ENCODE measurements at places on chromosomes 7 and 10. TPM values are rescaled to one million over a fixed set of nuclear protein-coding genes. Genes with fewer than 3 reads are reported as not detected.
A peak's percentile ranks its signal among the peaks of the same experiment; 100 is the strongest.

DNA sequence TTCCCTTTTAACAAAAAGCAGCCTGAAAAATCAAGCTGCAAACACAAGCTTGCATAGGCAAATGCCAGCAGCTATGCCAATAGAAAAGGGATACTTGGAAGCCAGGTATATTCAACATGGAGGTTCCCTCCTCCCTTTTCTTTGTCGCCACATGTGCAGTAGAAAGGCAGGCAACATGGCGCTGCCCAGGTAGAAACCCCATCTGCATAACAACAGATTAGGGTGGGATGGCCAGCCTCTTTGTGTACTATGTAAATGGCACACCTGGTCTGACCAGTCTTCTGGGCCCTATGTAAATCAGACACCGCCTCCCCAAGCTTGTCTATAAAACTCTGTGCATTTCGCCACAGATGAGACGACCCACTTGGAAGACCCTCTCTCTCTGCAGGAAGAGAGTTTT lies 58.1 kb downstream of the CCDC3 start:
- no peak for DNase-seq

PDE6C gene
- not detected for total RNA-seq

GRCh38 chr10:15814565-15814964 lies 45.7 kb downstream of the MINDY3 start:
- DNase-seq: no peak

- DNase-seq: no peak
These were observed 47.8 kb downstream of the MGMT start for GRCh38 chr10:129514568-129515451.

DNA sequence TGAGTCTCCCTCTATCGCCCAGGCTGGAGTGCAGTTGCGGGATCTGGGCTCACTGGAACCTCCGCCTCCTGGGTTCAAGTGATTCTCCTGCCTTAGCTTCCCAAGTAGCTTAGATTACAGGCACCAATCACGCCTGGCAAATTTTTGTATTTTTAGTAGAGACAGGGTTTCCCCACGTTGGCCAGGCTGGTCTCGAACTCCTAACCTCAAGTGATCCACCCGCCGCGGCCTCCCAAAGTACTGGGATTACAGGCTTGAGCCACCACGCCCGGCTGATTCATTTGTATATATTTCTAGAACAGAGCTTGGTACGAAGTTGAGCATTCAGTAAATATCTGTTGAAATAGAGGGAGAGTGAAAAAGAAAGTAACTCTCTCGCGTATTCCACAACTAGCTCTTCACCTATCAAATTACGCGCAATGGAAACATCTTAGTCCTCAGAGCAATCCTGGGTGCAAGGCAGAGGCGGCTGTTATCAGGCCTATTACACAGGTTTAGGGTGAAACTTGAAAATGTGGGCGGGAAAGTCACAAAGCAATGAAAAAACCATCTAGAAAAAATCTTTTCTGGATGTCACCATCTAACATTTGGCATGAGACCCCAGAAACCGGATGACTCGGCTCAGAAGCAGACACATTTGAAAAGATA lies 707 bp upstream of the GHITM start:
- DNase-seq: no peak

HOXA4 gene
- 9.4 TPM for total RNA-seq

- no peak for DNase-seq
These were observed 36.8 kb upstream of the ANK3 start for GRCh38 chr10:60426425-60426824.

DNA sequence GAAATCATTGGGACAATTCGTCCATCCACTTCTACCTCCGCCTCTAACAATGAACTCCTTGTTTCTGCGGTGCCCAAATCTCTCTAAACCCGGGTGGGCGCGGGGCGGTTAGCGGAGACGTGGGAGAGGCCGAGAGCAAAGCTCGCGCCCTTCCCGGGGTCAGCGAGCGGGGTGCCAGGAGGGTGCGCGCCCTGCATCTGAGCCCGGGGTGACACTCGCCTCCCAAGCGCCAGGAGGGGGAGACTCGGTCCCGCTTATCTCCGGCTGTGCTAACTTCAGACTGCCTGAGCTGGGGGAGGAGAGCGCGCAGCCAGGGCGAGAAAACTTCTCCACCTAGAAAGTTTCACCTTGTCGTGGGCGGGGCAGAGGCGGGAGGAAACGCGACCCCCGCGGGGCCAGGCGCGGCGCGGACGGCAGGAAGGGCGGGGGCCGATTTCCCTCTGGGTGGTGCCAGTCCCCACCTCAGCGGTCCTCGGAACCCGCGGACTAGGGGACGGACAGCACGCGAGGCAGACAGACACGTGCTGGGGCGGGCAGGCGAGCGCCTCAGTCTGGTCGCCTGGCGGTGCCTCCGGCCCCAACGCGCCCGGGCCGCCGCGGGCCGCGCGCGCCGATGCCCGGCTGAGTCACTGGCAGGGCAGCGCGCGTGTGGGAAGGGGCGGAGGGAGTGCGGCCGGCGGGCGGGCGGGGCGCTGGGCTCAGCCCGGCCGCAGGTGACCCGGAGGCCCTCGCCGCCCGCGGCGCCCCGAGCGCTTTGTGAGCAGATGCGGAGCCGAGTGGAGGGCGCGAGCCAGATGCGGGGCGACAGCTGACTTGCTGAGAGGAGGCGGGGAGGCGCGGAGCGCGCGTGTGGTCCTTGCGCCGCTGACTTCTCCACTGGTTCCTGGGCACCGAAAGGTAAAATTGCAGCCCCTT lies at the start of gene MET:
MET (plus strand) TSS at position 516 of the 915 bp plus-strand sequence. CDS start 26,889 bp downstream, outside the sequence.
- DNase-seq: peak; percentile 81

DNA sequence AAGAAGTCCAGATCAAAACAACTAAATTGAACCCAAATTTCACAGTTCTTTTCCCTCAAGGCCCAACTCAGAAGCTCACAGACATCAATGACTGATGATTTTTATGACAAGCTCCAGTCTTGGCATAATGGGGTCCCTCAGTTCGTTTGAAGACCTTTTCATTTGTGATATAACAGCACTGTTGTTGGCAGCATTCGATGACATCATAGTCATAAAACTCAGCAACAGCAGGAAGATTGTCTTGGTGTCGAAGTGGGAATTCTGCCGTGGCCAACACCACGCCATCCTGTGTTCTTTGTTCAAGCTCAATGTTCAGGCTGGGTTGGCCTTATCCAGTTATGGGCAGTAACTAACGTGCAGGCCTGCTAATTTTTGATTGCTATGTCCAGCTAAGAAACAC lies 261.7 kb downstream of the C7orf25 start:
- no peak for DNase-seq

DNA sequence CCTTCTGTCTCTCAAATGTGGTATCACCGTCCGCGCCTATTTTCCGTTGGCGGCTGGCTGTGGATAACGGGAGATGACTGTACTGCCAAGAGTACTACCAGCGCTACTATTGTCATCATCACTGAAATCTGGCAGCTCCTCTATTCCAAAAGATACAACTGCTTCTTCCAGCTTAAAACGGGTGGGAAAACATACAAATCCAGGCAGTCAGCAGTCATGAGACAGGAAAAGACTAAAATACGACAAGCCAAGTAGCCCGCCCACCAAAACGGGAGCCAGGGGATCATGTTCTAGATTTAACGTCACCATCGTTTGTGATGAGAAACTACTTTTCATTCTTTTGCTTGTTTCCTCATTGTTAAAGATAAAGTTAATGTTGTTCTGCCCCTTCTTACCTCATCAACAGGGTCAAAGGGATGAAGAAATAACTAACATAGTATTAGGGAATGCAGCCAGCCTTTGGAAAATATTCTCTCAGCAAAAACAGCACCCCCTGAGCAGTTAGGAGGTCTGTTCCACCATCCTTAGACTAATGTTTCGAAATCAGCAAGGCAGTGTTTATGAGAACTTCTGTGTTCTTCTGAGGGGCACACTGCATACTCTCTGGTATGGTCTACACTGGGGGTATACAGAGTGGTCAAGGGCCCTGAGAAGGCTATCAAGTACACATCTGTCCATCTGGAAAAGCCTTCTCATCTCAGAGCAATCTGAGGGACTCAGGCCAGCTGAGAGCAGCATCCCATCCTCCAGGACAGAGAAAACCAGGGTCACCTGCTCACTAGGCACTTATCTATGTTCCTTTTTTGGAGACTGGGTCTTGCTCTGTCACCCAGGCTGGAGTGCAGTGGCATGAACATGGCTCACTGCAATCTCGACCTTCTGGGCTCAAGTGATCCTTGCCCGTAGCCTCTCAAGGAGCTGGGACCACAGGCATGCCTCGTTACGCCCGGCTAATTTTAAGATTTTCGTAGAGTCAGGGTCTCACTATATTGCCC lies 47.5 kb downstream of the GNA12 start:
- peak; percentile 51 for DNase-seq

DNA sequence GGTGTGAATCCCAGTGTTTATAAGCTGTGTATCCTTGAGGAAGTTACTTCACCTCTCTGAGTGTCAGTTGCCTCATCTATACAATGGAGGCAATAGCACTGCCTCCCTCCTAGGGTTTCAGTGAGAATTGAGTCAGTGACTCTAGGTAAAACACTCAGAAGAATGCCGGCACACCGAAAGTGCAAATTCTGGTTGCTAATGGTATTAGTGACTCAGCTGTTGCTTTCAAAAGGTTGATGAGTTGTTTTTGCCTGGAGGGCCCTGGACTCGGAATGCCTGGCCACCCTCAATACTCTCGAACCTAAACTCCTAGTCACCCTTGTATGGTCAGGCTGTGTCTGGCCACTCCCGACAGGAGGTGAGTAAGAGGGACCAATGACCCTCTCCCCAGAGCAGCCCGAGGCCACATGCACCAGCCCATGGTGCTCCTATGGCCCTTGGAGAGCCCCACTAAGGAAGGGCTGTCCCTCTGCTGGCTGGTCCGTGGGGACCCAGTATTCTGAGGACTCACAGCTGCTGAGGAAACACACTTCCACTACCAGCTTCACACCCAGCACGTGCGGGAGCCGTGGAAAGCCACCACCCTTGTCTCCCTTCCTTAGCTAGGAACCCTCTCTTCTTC lies 60.2 kb downstream of the CALML3 start:
- no peak for DNase-seq

ATRNL1 gene
- total RNA-seq: 18.4 TPM

DNA sequence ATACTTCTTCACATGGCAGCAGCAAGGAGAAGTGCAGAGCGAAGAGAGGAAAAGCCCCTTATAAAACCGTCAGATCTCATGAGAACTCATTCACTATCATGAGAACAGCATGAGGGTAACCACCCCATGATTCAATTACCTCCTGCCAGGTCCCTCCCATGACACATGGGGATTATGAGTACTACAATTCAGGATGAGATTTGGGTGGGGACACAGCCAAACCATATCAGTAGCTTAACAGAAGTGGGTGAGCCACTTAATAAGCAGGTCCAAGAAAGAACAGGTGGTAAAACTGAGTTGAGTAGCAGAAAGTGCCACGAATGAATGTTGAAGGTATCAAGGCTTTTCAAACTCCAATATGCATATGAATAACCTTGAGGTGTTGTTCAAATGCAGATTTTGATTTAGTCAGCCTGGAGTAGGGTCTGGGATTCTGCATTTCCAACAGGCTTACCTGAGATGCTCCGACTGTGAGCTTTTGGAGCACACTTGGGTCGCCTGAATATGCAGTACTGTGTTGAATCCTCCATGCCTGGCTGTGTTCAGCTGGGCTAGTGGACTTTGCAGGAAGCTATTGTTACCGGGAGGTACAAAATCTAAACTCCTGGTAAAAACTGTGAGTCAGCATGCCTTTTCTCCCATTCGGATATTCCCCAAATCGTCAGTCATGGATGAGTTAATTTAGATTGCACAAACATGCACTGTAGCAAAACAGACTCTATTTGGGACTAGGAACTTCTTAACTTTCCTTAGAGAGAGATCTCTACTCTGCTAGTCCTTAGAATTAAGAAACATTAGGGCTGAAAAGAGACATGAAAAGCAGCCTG lies 69.0 kb upstream of the PRKCQ start:
- no peak for DNase-seq

- peak; percentile 80 for DNase-seq
These were observed 25.5 kb downstream of the VOPP1 start for GRCh38 chr7:55546814-55547213.

- no peak for DNase-seq
These were observed 15.8 kb downstream of the BTBD16 start for GRCh38 chr10:122286867-122287266.

CFAP43 gene
- 1.9 TPM for total RNA-seq

GRCh38 chr10:4599471-4599870 lies 226.5 kb upstream of the AKR1E2 start:
- no peak for DNase-seq
